ENCODE measurements at places on chromosomes 7 and 10.

GRCh38 chr10:88318803-88319202 lies 264.3 kb downstream of the RNLS start:
- no peak for DNase-seq

DNA sequence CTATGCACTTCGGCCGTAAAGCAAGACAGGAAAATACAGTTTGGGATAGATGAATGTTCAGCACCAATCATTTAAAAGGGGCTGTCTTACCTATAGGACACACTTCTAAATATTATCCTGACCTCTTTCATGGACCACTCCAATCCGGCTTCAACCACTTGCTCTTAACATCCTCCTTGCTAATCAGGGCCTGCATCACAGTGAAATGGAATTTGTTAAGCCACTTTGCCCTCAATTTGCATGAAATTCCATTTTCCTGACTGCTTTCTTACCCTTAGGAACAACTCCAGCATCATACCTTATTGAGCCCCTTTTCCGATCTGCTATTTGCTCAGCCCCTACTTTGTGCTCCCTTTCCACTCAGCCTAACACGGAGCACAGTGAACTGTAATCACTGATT lies 667.3 kb downstream of the PHTF2 start:
- DNase-seq: no peak

DNA sequence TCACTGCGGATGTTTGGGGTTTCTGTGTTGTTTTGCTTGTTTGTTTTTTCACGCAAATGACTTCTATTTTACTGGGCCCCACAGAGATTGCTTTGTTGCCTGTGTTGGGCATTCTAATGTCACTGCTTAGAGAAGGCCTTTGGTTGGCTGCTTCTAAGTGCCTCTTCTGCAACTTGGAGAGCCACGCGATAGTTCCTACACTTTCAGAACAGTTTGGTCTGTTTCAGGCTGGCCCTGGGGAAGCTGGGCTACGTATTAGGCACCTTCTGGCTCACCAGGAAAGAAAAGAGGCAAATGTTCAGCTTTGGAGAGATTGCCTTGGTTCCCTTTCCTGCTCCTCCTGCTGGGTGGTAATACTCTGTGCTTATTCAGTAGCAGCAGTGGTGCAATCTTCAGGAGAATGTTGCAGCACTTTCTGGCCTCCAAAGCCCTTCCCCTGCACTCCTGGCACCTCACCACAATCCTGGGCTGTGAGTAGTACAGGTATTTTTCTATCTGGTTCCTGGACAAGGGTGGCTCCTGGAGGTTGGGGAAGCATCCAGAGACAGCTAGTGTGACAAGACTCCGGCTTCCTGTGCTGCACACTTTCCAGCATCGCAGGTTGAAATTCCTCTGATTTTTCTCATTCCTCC lies 1.2 kb downstream of the ANTXRL start:
- no peak for DNase-seq

DNA sequence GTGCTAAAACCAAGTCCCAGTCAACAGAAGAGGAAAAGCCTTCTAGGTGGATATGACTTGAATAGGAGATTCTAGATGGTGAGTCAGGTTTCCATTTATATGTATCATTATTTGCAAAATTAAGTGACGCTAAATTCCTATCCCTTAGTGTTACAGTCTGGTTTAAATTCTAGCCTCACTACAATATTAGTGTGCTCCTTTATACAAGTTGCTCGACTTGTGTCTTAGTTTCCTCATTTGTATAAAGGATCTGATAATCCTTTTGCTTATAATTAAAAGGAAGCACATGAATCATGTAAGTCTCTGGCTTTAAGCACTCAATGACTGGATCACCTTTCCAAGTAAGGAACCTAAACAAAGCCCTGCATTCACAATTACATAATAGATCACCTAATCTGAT lies 105.7 kb downstream of the SVOPL start:
- no peak for DNase-seq

DNA sequence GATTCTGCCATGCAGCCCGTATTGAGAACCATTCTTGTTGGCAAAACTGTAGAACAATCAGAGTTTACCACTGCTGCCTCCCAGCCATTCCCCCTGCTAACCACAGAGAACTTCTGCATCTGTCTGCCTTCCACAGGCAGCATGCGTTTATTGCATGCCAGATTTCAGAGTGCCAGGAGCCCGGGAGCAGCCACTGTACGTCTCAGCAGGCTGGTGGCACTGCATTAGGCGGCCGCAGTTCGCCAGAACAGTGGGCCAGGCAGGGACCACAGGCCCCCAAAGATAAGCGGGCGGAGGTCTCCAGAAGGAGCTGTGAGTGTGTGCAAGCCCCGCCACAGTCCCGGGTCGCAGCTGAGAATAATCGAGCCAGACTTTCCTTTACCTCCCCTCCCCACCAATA lies 31.8 kb downstream of the ZNF467 start:
- DNase-seq: peak; percentile 60

DNA sequence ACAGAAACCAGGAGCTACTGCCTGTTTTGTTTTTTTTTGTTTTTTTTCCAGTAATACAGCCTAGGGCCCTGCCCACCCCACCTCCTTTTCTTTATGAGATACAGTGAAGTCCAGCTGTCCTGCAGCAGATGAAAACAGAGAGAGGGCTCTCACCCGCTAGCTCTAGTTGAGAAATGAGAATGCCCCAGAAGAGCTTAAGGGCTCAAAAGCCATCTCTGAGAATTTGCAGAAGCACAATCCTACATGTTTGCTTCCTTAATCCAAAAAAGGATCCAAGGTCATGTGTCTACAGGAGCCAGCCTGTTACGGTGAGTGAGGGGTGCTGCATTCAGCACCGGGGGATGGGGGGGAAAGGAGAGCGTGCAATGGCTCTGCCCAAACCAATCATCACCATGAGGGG lies 122.7 kb downstream of the KCNMA1 start:
- DNase-seq: no peak

DNA sequence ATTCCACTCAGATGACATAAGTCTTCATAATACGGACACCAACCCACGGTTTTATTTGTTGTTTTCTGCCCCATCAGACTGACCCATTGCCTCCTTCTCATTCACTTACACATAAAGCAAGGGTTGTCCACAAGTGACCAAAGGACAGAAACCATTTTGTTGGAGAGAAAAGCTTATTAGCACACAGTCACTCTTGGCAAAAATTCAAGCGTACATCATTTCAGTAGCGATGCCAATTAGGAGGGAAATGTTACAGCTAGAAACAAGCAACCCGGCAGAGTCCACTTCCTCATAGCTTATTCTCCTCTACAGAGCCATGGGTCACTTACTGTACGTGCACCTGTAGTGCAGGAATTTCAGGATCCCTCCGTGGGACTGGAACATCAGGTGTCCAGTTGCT lies 23.0 kb downstream of the ABLIM1 start:
- no peak for DNase-seq

- DNase-seq: no peak
These were observed 226.4 kb downstream of the BUB3 start for GRCh38 chr10:123380491-123381085.

DNA sequence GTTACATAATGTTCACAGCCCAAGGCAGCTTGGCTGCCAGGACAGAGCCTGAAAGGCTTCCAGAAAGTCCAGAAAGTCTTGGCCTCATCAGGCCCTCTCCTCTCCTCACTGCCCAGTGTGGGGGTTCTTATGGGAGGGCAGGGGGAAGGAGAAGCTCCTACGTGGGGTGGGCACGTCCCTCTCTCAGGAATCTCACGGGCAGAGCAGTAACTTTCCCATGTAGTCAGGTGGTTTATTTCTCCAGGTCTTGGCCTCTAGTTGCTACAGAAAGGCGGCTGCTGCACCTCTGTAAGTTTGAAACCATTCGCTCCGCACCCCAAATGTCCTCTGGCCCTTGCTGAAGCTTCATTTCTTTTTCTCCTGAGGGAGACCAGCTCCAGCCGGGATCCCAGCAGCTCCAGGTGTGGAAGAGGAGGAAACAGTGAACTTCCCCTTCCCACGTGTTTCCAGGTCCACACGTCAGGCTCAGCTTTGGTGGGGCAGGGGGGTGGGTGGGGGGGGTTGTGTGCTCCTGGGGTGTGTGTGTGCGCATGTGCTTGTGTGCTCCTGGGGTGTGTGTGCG lies 320.3 kb downstream of the WDR37 start:
- DNase-seq: no peak

DNA sequence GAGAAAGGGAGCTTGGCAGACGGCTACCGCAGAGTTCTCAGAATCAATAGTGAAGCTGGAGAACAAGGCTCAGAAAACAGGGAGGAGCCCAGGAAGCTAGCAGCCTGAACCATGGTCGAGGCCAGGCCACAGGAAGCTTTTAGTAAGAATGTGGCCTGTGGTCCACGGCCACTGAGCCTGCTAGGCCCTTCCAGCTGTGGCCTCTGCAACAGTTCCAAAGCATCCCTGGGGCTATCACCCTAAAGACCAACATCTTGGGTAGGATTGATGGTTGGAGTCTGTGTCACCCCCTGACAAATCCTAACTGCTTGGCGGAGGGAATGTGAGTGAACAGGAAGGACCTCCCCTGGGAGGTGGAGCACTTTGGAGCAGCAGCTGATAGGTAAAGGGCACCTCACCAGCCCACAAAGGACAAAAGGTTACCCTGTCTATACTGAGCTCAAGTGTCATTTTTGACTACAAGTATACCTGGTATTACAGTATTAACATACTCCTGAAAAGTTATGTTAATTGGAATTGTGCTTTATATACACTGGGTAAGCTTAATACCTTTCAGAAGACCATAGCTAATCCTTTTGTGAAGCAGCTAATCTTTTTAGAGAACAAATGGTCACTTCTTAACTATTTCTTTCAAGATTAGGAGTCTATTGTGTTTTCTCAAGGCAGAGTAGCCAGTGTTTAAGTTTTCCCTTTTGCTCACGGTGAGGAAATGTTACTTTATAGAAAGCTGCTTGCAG lies 18.7 kb downstream of the PTPRE start:
- DNase-seq: no peak

GRCh38 chr10:6892864-6893263 lies 312.8 kb upstream of the PRKCQ start:
- no peak for DNase-seq

- DNase-seq: no peak
These were observed 27.3 kb upstream of the IFRD1 start for GRCh38 chr7:112422842-112423496.

DNA sequence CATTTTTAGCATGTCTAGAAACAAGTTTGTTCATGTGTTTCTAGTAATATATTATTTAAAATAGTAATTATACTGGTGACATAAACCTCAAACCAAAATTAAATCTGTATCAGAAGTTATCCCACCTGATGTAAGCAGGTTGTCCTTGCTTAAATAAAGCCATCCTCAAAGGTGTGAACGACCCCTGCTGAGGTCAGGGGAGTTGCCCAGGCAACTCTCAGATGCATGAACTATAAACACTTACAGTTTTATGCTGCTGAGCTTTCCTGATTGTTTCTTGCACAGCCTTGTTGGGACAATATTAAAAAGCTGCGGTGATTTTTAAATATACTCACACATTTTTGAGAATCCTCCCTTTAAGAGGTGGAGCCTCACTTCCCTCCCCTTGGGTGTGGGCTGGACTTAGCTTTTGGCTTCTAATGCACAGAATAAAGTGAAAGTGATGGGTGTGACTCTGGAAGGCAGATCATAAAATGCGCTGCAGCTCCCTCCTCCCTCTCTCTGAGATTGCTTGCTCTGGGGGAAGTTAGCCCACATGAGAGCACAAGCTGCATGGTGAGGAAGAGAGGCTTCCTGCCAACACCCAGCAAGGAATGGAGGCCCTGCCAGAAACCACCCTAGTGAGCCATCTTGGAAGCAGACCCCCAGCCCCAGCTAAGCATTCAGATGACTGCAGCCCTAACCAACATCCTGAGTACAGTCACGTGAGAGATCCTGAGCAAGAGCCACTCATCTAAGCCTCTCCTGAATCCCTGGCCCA lies 152.7 kb downstream of the SKIDA1 start:
- no peak for DNase-seq

DNA sequence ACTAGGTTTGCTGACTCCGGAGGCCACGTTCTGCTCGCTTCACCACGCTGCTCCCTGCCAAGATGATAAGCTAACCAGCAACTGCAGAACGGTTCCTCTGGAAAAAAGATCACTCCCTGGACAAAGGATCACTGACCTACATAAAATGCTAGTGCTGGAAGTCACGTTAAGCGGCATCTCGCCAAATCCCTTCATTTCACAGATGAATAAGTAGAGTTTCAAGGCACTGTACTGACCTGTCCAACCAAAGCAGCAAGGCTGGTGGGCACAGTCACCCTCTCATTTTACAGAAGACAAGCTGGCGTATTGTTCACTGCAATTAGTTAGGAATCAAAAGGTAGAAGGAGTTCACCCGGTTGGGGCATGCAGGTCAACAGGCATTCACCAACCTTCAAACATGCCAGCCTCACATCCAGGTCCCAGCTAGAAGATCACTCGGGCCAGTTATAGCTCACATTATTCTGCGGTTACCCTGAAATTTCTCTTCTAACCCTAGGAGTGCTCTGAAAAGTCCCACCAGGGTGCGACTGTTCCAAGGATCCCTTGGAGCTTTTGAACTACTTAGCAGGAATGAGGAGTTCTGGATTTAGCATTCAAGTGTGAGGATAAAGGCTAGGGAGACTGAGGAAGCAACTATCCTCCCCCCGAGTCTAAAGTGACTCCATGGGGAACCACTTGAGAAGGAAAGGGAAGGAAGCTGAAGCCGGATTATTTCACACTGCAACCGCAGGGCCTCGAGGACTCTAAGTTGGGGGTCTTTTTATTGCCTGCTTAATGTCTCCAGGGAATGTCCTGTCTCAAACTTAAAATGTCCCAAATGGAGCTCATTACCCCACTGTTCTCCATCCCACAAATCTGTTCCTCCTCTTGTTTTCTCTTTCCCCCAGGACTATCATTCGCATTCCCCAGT lies 32.8 kb downstream of the HIPK2 start:
- no peak for DNase-seq

DNA sequence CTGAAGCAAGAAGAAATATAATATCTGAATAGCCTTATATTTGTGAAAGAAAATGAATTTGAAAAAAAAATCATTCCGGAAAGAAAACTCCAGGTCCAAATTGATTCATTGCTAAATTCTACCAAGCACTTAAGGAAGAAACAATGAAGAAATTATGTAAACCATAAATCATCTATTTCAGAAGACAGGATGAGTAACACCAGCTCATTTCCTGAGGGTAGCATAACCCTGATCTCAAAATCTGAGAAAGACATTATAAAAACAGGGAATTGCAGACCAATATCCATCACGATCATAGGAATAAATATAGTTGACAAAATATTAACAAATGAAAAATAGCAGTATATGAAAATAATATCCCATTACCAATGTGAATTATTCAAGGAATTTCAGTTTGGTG lies 70.1 kb upstream of the RAB18 start:
- DNase-seq: no peak
